ENCODE measurements at places on chromosomes 5 and 9. TPM values are rescaled to one million over a fixed set of nuclear protein-coding genes. Genes with fewer than 3 reads are reported as not detected.

The EIF4E1B gene
- not detected for total RNA-seq

The UBE2R2 gene
- total RNA-seq: 51.2 TPM

The ADCY2 gene
- not detected for total RNA-seq

The MEGF10 gene
- total RNA-seq: not detected

The MSX2 gene
- 5.6 TPM for total RNA-seq

The CORO2A gene
- total RNA-seq: 1.2 TPM

The PCDHB5 gene
- 1.4 TPM for total RNA-seq

The C1QTNF2 gene
- not detected for total RNA-seq

The TERT gene
- 1.4 TPM for total RNA-seq

The SPATA31E1 gene
- not detected for total RNA-seq

The TMOD1 gene
- total RNA-seq: 2.9 TPM

The SNX30 gene
- 5.3 TPM for total RNA-seq

The PARP8 gene
- 0.07 TPM for total RNA-seq

The FGFR4 gene
- total RNA-seq: 25.5 TPM

The BTNL8 gene
- total RNA-seq: not detected

The JAKMIP2 gene
- total RNA-seq: not detected

The GABRB2 gene
- total RNA-seq: not detected

The PCDHB4 gene
- total RNA-seq: not detected

The SARDH gene
- total RNA-seq: 0.15 TPM

The KIAA0825 gene
- 0.55 TPM for total RNA-seq

The TAF11L5 gene
- not detected for total RNA-seq

The ARHGEF37 gene
- total RNA-seq: 1.5 TPM

The BTNL3 gene
- not detected for total RNA-seq

The TEK gene
- total RNA-seq: 0.06 TPM

The AJM1 gene
- total RNA-seq: 2.1 TPM

The FAM81B gene
- not detected for total RNA-seq

The ECSCR gene
- not detected for total RNA-seq

The PCDHB10 gene
- total RNA-seq: not detected

The SWI5 gene
- 43.6 TPM for total RNA-seq

The IZUMO3 gene
- total RNA-seq: not detected

The DDX4 gene
- not detected for total RNA-seq

The EXOSC3 gene
- 70.3 TPM for total RNA-seq

The SLC45A2 gene
- not detected for total RNA-seq

The PPP3R2 gene
- not detected for total RNA-seq

The CCL27 gene
- total RNA-seq: not detected

The MEF2C gene
- total RNA-seq: not detected

The GGTA1 gene
- not detected for total RNA-seq

The CD274 gene
- total RNA-seq: 1.7 TPM

The FGF1 gene
- 0.29 TPM for total RNA-seq

All from A549 treated with ZK216348 at 1 μM for 4 hours (cell line).